Thoracic aorta (tissue), 2 donors: ENCODE measurements at places on chromosomes 1 and 21.
A peak's percentile ranks its signal among the peaks of the same experiment; 100 is the strongest.

GRCh38 chr1:231883382-231883781 is 256.8 kb downstream of the DISC1 start:
- no peak for DNase-seq

DNA sequence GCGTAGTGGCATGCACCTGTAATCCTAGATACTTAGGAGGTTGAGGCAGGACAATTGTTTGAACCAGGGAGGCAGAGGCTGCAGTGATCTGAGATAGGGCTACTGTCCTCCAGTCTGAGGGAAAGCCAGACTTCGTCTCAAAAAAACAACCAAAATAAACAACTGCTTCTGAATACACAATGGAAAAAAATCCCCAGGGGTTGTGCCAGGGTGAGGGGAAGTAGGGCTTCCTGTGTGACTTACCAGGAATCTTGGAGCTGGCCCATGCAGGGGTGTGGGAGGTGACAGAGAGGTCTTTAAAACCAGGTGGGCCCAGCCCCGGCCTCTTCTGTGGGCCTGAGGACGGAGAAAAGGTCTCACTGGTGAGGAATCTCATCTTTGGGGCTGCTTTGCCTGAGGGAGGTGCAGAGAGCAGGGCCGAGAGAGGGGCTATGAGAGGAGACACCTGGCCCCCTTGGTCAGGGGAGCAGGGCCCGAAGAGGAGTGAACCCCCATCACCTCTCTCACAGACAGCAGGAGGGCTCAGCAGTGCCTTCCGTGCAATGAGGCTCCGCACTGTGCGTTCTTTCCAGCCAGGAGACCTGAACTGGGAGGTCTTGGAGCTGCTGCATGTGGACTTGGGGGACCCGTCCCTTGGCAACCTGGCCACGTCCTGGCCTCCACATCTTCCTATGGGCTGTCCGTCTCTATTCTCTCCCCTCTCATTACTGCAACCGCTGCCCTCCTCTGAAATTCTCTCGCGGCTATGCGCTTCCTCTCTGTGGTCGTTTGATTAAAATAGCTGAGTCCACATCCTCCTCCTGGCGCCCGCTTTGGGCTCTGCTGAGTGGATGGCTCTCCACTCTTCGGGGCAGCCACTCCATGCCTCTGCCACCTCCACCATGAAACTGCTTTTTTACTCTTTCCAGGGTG is 10.7 kb downstream of the PLA2G5 start:
- DNase-seq = no peak

DNA sequence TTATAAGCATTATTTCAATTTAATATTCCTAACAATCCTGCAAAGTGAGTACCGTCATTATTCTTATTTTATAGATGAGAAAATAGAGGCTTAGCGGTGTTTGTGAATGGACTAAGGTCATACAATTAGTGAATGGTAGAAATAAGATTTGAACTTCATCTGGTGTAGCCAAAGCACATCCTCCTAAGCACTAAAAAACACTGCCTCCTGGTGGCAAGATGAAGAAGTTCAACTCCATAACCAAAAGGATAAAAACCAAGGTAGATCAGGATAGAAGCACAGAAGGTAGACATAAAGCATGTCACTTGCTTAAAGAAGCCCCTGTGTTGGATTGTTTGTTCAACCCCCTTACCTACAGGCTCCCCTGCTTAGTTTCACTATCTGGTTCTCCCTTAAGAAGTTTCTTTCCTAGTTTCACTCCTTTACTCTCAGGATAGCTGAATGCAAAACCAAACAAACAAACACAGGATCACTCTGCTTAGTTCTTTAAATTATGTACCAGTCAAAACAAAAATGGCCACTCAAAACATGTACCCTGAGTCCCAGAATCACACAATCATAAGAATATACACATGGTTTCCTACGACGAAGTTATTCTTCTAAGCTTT is 12.7 kb upstream of the AIM2 start:
- no peak for DNase-seq

DNA sequence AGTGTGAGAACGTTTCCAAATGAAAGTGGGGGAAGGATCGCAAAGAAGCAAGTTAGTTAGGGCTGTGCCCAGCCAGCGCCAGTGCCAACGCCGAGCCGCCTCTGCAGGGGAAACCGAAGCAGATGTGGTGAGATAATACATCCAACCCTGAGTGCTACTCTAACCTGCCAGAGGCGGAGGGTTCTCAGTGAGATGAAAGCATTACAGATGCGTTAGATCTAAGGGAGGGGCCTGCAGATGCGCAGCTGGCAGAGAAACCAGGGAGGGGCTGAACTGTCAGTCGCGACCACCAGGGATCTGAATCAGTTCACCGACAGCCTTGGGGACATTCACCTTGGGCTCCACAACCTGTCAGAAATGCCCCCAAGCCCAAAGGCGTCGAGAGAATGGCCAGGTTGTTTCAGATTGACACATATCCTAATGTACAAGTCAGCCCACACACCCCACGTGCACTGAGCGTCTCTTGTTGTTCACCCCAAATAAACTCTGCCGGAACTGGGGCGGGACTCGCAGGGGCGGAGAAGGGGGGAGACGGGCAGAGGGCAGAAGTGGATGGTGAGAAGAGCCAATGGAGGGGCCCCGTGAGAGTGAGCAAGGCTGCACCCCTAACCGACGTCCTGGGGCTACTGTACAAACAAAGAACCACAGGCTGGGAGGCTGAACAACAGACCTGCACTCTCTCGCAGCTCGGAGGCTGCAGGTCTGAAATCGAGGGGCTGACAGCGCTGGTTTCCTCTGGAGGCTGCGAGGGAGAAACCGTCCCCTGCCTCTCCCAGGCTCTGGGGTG is 8.7 kb upstream of the UMODL1 start:
- DNase-seq = no peak

DNA sequence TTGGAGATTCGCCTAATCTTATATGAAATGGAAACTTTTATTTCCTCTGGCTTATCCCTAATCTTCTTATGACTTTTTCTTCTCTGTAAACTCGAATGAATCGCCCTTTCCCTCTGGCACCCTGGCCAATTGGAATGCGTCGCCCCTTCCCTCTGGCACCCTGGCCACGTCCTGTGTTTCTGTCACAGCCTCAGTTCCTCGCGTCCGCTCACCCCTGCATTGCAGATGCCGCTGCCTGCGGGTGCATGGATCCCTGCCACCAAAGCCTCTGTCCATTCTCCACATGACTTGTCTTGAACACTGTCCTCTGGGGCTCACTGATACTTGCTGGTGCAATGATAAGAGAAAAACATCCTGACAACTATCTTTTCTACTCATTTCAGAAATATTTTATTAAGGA is 104.6 kb downstream of the ADARB1 start:
- no peak for DNase-seq

- no peak for DNase-seq
Observed at GRCh38 chr1:216881695-216882094, 158.5 kb upstream of the ESRRG start.

DNA sequence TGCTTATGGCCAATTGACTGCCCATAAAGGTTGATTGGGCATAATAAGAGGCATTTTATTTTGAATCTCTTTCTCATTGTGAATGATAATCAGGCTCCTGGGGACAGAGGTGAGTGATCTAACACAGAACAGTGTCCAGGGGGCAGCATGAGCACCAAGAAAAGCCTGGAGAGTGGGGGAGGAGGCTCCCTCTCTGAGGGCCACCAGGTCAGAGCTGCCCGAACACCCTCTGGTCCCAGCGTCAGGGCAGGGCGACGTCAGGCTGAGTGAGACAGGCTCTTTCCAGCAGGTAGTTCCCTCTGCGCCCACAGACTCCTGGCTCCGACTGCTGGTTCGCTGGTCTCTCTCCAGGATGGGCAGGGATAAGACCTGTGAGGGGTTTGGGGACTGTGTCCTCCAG is 250.2 kb upstream of the C1orf174 start:
- DNase-seq = no peak

DNA sequence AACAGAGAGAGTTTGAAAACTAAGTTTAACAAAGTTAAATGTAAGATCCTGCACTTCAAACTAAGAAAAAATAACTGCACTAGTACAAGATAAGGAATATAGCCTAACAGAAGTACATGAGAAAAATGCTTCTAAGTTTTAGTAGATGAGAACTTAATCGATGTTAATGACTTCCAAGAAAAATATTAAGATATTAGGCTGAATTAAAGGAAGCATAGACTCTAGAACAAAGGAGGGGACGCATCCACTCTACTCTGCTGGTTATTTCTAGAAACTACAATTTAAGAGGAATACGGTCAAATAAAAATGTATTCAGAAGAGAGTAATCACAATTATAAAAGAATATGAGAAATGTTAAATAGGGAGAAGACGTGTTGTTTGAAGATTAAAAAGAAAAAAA is 46.3 kb upstream of the SLC16A1 start:
- DNase-seq = no peak

DNA sequence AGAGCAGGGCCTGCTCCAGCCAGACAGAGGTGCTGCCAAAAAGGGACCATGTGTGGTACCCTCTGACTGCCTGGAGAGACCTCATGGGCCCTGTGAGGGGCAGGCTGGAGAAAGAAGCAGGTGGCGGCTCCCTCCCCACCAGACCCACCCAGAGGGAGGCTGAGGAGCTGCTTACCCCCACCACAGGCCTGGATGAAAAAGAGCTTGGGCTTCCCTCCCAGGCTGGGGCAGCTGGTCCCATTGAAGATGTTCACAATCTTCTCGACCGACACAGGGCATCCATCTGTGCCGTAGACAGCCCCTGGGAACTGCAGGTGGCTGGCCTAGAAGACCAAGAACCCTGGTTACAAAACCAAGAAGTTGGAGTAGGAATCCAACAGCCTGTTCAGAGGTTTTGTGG is 19.6 kb downstream of the CASP9 start:
- no peak for DNase-seq

DNA sequence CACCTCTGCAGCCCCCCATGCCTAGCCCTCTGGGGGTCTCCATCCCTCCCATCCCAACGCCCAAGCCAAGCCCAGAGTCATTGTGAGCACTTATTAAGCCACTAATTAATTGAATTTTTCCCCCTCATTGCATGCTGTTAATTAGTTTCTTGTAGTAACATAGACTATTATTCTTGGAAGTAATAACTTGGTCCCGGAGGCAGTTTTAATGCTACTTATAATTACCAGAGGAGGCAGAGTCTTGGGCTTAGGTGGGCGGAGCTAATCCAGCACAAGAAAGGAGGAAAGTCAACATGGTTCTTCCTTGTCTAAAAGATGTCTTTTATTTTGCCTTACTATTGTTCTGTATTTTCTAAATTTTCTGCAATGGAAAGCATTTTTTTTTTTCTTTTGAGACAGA is 27.7 kb downstream of the FBXO2 start:
- no peak for DNase-seq

DNA sequence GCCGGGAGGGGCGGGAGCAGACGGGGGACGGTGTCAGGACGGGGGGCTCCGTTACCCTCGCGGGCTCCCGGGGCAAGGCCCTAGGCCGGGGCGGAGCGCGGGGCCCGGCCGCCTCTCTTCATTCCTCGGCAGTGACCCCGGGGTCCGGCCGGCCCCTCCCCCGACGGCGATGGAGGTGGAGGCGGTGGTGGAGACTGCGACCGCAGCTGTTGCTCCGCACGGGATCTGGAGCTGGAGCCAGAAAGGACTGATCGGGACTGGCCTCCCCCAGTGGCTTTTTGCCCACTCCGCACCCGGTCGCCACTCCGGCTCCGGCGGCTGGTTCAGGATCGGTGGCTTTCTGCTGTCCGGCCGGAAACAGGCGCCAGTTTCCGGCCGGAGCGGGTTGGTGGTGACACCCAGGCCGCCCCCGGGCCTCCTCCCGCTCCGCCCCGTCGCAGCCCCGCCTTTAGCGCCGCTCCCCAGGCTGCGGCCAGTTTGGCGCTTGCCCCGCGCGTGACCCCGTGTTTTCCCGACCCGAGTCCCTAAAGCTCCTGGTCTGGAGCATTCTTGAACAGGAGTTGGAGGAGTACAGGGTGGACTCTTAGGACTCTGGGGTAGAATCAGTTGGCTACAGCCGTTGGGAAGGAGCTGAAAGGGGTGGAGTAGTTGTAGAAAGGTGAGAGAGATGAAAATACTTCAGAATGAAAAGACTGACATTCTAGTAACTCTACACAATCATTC is at the start of gene OTUD7B:
Gene OTUD7B, minus strand, starts transcription at position 334 of the 723 bp plus-strand sequence. CDS start 33,216 bp downstream, outside the sequence.
- peak; percentile 24 for DNase-seq

DNA sequence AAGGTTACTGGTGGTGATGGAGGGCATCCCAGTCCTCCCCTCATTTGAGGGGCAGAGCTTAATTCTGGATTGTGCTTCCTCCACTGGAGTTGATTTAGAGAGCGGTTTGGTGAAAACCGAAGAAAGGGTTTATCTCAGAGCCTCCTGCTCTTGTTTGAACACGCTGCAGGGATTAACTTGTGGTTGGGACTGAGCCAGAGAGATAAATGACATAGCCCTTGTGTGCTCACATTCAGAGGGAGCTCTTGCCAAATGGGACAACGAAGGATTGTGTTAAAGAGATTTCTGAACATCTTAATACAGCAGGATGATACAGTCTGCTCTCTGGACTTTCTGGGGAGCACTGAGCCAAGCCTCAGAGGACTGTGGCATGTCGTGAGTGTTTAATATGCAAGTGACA is 308.2 kb downstream of the DISC1 start:
- no peak for DNase-seq

DNA sequence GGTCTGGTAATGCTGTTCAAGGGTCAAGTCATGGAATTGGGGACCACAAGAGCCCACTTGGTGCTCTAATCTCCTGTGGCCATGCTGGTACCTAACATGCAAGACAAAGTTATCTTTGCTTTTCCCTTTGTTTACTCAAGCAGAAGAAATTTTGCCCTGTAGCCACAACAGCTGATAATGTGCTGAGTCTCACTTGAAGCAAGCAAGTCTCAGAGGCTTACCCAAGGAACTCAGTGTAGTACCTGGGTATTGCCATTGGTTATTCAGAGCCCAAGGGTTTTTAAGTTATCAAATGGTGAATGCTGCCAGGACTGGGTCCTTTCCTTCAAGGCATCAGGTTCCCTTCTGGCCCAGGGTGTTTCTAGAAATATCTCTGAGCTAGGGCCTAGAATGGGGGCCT is 198.9 kb upstream of the RNPC3 start:
- DNase-seq = no peak

- no peak for DNase-seq
Observed at GRCh38 chr1:79929356-79929755, 922.8 kb upstream of the ADGRL4 start.

- no peak for DNase-seq
Observed at GRCh38 chr21:17506951-17507350, 5.9 kb upstream of the CXADR start.

DNA sequence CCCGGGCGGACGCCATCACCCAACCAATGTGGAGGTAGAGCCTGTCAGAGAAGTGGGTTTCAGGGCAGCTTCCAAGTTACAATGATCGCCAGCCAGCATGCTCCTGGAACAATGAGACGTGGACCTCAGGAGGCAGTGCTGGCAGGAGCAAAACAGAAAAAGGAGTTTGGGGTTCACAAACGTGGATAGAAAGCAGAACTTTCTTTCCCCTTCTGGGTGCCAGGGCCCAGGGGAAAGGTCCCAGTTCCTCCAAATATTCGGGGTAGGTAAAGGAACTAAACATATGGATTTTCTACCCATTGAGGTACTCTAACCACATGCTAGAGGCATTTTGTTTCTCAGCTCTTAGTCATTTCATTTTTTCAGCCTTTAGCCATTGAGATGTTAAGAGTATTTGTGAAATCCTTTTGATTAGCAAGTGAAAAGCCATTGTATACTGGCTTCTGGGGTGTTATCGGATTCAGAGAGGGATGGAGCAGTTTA is 488.4 kb upstream of the ADGRL2 start:
- no peak for DNase-seq
